Fibroblast of villous mesenchyme (primary cell): ENCODE measurements at places on chromosomes 6 and 20. TPM values are rescaled to one million over a fixed set of nuclear protein-coding genes. Genes with fewer than 3 reads are reported as not detected.

The C6orf52 gene
- 0.32 TPM in 1 of 2 replicates, not detected in the other for total RNA-seq

The HCRTR2 gene
- not detected in 2 replicates for total RNA-seq

DNA sequence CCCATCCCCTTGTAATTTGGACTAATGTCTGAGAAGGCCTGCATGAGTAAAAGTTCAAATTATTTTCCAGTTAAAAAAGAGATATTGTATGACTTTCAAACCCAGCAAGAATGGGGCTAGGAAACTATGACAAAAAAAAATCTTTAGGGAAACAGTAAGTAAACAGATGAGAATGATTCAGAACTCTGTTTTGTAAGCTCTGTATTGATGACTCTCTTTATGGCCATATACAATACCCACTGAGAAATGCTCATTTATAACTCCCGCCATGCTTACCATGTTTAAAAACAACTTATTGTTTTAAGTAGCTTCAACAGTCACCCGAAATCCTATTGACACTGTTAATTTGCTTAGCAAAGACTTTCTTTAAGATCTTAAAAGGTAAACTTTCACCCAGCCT, 17.2 kb upstream of the PCK1 start:
- no peak for DNase-seq

GRCh38 chr6:74578339-74578738, 627.5 kb downstream of the COL12A1 start:
- peak; percentile 65 for DNase-seq

DNA sequence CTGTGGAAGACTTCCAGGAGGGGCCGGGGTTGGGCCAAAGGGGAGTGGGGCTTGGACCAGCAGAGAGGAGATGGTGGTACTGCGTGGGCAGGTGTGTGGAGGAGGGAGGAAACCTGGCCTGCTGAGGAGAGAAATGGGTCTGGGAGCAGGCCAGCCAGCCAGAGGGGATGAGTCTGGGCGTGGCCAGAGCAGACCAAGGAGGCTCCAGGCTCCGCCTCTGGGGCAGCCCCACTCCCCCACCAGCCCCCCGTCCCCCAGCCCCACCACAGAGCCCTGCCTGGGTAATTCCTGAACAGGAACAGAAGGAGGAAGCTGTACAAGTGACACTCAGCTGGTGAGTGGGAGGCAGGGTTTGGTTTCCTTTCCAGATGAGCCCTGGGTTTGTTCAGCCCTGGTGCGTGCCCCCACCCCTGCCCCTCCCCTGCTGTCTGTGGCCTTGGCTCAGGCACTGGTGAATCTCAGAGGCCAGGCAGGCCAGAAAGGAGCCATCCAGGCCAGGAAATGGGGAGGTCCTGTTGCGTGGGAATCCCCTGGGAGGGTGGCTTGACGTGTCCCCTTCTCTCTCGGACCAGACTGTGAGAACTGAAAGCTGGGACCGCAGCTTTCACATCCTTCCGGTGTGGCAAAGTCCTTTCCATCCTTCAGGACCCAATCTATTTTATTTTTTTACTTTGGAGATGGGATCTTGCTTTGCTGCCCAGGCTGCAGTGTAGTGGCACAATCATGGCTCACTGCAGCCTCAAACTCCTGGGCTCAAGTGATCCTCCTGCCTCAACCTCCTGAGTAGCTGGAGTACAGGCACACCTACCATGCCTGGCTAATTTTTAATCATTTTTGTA, 9.4 kb upstream of the SRC start:
- DNase-seq, result peak; percentile 60

DNA sequence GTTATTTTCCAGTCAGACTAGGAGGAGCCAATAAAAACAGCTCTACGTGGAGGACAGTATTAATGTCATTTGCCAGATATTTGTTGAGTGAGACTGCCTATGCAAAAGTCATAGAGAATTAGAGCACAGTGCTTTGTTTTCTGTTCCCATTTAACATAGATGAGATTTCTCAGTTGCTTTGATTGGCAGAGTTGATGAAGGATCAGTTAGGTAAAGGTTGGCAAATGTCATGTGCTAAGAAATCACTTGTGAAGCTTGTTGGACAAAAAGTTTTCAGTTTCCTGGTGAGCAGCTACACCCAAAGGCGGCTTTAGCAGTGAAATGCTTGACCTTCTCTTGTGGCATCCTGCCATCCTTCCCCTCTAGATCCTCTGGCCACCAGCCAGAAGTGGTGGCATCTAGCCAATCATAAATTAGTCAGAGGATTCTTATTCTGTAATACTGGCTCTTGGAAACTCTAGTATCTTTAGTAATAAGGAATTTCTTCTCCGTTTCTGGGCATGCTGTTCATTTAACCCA, 37.0 kb downstream of the BCKDHB start:
- DNase-seq, result peak; percentile 75

GRCh38 chr20:41242807-41243206, 74.7 kb downstream of the ZHX3 start:
- no peak for DNase-seq
